RWPE1 (cell line): ENCODE measurements at places on chromosomes 7 and 10.
A peak's percentile ranks its signal among the peaks of the same experiment; 100 is the strongest.

DNA sequence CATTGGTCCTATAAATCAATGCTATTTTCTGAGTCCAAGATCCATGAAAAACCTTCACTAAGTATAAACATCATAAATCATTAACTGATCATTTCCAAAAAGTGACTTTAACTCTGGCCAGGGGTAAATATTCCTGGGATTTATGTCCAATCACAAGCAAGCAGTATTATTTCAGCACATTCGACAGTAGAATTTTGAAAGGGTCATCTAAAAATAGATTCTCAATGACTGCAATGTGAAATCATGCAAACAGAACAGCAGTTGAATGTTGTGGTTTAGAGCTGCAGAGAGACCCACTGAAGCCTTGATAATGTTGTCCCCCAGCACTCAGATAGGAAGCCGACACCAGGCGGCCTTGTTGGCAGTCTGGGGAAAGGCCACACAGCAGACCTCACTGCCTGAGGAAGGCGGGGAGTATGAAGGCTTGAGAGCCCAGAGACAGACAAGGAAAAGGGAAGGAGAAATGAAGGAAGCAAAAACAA, 38.1 kb downstream of the FAM107B start:
- DNase-seq: no peak

DNA sequence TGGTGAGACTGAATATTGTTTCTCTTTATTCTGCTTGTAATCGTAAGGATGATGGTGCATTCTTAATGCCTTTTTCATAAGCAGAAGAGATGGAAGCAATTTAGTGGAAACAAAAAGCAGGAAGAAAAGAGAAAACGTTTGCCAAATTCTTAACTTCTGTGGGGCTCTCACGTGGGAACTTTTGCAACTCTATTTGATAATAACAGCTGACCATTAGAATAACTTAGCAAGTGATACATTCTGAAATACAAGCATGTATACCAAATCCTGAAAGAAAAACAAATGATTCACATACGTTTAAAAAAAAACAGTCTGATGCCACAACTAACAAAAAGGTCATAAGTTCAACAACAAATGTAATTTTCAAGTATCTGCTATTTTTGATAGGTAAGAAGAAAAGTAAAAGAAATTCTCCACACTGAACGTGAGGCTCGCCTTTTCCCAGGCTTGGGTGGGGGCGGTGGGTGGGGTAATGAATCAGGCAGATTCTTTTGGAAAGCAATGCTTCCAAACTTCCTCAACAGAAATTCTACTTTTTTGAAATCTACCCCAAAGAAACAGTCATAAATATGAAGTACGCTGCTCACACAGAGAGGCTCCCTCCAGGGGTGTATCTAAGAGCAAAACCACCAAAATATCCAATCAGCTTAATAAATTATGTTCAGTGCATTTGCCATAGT, 446.2 kb upstream of the MGMT start:
- no peak for DNase-seq

DNA sequence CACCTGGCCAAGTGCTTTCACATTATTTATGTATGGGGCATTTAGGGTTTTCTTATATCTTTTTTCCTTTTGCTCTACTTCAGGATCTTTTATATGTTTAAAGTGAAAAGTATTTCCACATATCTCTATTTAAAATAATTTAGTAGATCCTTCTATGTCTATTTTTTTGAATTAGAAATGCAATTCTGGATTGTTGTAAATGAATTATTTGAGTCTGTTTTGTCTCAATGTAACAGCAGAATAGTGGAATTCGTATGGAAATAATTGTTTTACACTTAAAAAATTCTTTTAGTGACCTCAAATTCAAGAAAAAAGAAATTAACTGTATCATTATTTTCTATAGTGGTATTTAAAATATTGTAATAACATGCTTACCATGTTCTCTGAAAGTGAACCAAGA, 126.5 kb upstream of the HDAC9 start:
- no peak for DNase-seq

DNA sequence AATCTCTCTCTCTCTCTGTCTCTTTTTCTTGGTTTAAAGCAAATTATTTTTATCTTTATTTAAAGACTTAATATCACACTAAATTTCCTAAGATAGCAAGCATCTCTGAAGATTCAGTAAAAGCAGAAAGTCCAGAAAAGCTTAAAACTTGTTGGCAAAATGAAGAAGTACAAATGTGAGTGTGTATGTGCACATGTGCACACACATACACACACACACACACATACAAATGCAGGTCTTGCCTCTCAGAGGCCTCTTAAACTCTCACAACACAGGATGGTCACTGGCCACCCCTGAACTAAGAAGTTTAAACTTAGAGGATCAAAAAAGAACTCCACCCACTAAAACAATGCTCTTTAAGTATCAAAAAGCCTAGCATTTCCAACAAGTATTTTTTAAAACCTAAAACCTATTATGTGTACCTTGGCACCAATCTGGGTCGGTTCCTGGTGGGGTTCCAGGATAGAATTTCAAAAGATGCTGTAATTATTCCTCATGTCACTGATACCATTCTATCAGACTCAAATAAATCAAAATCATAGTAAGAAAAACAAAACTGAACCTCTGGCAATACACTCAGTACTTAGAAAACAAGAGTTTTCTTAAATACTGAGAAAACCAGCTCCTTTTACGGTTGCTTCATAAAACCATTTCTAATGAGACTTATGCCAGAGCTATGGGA, 55.0 kb downstream of the SORBS1 start:
- no peak for DNase-seq

GRCh38 chr10:4998671-4999070, 5.0 kb downstream of the AKR1C2 start:
- no peak for DNase-seq

- peak; percentile 59 for DNase-seq
These were observed 16.8 kb upstream of the ABCB5 start for GRCh38 chr7:20598459-20599309.

GRCh38 chr10:20147684-20148083, 331.5 kb downstream of the PLXDC2 start:
- no peak for DNase-seq

- DNase-seq: peak; percentile 89
These were observed at the start of gene AP3M1 for GRCh38 chr10:74150204-74150989. TSS of gene AP3M1 (minus strand) at chr10:74150828. CDS start at chr10:74138379, 12,449 bp downstream.

- no peak for DNase-seq
These were observed 37.4 kb downstream of the GRID1 start for GRCh38 chr10:86329093-86329710.

- peak; percentile 74 for DNase-seq
These were observed 1.2 kb downstream of the CLDN4 start for GRCh38 chr7:73831834-73832651.

- no peak for DNase-seq
These were observed 193.9 kb upstream of the PHF14 start for GRCh38 chr7:10779465-10780399.

- DNase-seq: no peak
These were observed 2.5 kb downstream of the GSTO1 start for GRCh38 chr10:104257235-104257634.

DNA sequence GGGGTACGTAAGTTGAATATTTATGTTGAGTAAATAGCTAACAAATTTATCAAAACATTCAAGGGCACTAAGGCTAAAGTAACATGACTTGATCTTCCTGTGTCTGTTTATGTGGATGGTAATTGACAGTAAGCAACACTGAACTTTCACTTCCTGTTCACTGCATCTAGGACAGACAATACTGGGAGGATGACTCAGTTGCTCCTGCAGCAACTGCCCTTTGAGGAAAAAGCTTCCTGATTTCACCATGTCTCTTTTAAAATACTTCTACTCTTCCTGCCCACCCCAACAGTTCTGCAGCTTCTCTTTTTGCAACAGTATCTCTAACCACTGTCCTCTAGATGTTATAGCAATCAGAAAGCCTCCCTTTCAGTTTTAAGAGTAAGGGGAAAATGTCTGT, 76.6 kb upstream of the HGF start:
- no peak for DNase-seq

DNA sequence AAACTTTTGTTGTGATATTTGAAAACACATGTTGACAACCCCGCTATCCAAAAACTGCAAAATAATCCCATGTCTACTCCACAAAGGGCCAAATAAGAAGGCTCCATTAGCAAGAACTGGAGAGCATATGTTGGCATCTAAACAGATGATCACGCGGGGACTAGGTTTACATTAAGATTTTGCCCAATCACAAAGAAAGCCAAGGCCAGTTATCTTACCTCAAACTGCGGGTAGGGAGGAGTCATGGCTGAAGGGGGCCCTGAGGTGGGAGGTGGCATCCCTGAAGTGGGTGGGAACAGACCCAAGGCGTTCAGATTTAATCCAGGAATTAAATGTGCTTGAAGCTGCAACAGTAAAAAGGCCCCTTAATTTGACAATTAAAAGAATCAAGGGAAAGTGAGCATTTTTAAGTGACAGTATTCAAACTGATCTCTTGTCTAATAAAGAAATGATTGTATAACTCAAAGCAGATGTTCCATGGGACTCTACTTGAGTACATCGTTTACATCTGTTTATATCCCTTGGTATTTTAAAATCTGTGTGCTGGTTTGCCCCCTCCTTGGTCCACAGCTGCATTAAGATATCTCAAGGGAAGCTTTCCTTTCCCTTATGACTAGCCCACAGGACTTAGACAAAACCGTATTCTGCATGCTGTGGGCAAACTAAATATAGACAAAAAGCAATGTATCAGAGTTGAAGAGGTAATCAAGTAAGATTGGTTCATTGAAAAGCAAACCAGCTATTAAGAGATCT, 42.9 kb downstream of the MALSU1 start:
- DNase-seq: no peak

DNA sequence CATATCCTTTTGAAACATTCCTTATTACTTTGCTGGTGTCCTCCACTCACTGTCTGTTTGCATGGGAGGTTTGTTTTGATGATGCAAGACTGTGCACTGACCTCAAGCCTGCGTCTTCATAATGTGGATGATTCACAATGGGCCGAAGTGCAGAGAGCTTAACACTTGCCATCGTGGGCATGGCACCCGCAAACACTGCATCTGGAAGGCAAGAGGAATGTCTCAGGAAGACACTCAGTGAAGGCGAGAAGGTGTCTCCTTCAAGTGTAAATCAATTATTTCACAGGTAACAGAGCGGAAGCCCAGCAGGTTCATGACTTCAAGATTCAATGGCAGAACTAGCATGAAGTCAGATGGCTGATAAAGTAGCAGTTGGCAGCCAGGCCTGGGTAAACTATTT, 98.1 kb downstream of the DPY19L1 start:
- DNase-seq: no peak

DNA sequence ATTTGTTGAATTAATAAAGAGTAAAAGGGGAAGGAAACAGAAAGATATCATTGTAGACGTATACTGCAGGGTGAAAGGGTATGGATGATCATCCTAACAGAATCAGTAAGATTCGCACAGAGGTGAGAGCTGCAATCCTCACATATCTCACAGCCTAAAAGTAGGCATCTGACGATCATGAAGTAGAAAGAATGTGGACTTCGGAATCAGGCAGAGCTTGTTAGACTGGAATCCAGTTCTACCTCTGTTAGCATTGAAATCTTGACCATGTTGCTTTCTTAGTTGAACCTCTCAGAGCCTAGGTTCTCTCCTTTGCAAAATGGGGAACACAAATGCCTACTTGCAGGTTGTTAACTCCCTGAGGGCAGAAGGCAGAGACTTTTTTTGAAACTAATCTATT, 320.0 kb upstream of the C7orf33 start:
- DNase-seq: no peak

GRCh38 chr10:110149259-110149658, 58.1 kb upstream of the MXI1 start:
- no peak for DNase-seq

- no peak for DNase-seq
These were observed 187.7 kb downstream of the TNS3 start for GRCh38 chr7:47394216-47394615.

DNA sequence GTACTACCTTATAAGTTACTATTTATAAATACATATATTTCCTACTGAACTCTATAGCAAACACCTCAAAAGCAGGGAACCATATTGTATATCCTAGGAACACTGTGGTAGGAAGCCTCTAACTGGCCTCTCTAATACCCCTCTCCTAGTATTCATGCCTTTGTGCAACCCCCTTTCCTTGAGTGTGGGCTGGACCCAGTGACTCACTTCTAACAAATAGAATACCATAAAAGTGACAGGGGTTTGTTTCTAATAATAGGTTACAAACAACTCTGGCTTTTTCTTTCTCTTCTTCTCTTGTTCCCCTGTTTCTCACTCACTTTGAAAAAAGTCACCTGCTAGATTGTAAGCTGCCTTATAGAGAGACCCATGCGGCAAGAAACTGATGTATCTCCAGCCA, 51.6 kb upstream of the MACC1 start:
- no peak for DNase-seq

DNA sequence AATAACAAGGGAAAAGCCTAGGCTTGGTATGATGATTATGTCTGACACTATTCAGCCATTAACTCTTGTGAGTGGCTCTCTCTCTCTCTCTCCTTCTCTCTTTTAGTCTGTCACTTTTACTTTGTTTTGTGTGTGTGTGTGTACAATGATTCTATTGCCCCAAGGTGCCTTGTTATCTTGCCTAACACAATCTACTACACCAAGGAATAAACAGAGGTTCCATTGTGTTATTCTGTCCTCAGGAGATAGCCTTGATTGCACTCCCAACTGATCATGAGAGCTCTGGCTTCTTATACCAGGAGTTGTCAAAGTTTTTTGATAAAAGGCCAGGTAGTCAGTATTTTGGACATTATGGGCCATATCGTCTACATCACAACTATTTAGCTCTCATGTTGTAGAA, 123.4 kb upstream of the CALCR start:
- DNase-seq: no peak

GRCh38 chr10:74058658-74059057, 60.7 kb downstream of the VCL start:
- no peak for DNase-seq

GRCh38 chr7:73861305-73861704, 346 bp downstream of the TMEM270 start:
- no peak for DNase-seq

DNA sequence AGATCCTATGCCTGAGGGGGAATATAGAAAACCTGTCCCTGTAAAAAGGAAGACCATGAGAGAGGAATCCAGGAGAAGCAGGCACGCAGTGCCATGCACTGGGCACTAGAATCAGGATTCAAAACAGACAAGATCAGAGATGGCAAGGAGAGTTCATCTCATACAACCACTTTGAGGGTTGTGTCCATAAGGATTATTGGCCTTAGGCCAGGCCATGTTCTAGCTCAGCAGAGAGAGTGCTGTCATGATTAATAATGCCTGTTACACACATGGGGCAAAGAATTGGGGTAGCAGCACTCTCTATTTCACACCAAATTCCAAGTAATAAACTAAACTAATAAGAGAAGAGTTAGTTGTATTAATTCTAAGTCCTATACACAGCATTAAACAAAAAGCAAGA, 29.1 kb downstream of the EZH2 start:
- DNase-seq: no peak
